DMS153 (cell line): ENCODE measurements at places on chromosomes 5 and 9.

- no peak for DNase-seq
These were observed 4.5 kb downstream of the NREP start for GRCh38 chr5:111752426-111752965.

- DNase-seq, result no peak
These were observed 50.0 kb downstream of the NACC2 start for GRCh38 chr9:136044971-136045594.

- DNase-seq, result peak; percentile 3
These were observed 368.1 kb downstream of the TLE4 start for GRCh38 chr9:79939819-79940218.

- no peak for DNase-seq
These were observed 68.9 kb downstream of the WDR41 start for GRCh38 chr5:77423022-77423750.

DNA sequence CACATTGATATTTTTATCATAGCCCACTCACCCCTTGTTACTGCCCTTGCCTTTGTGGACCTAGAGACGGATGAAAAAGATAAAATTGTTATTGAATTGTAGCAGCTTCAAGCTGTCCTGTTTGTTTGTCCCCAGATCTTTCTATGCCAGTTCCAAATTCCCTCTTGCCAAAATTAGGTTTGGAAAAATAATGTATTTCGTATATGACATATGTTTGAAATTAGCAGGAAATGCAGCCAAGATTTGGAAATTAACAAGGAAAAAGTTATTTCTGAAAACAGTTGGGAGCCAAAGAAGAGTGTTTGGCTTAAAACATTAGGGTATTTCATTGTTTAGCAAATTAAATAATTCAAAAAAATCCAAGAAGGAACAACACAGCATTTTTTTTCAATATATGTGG, 33.5 kb downstream of the SPATA31D1 start:
- no peak for DNase-seq

- no peak for DNase-seq
These were observed 256.2 kb downstream of the ZSWIM6 start for GRCh38 chr5:61588216-61588615.

DNA sequence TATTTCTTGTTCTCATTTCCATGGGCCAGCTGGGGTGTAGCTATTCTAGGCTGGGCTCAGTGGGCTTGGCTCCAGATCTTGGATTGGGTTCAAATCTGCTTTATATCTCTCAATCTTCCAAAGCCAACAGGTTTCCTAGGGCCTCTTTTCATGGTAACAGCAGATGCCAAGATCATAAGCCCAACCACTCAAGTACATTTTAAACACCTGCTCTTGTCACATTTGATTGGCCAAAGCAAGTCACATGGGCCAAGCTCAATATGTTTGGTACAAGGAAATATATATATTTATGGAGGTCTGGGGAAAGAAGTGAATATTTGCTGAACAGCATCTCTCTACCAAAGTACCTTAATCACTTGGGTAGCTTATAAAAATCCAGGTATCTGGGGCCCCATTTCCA, 49.5 kb downstream of the MRRF start:
- DNase-seq, result peak; percentile 9
